ENCODE measurements at places on chromosomes 1 and 21.

GRCh38 chr1:201845331-201846083 is 16.6 kb downstream of the IPO9 start:
- no peak for DNase-seq

DNA sequence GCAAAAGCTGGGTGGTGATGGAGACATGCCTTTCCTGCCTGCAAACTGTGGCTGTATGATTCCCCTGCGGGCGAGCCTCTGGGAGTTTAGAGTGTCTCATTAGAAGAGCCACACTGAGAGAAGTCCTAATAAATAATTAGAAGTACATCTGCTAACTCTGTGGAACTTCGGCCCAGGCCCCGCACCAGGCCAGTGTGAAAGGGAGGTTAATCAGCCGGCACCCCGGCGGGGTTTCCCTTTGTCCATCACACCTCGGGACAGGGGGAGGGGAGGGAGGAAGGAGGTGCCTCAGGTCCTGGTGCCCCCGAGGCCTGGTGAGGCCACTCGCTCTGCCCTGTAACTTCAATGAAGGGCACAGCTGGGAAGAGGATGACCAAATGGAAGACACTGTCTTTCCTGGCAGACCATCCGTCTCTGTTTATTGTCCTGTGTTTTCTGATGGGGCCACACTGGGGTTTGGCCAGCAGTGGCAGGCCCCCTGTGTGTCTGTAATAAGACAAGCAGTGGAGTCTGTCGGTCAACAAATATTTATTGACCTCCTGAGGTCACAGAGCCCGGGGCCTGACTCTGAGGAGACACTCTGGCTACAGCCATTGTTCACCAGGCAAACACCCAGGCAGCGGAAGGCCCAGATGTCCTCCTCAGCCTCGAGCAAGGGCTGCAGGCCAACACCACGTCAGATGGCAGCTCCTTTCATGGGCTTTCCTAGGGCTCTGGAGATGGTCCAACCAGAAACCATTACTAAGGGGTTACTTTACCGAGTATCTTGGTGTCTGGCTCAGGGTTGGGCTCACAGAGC is 267.5 kb upstream of the RAB4A start:
- DNase-seq = no peak

GRCh38 chr1:89295187-89295586 is 22.5 kb upstream of the GBP5 start:
- no peak for DNase-seq

DNA sequence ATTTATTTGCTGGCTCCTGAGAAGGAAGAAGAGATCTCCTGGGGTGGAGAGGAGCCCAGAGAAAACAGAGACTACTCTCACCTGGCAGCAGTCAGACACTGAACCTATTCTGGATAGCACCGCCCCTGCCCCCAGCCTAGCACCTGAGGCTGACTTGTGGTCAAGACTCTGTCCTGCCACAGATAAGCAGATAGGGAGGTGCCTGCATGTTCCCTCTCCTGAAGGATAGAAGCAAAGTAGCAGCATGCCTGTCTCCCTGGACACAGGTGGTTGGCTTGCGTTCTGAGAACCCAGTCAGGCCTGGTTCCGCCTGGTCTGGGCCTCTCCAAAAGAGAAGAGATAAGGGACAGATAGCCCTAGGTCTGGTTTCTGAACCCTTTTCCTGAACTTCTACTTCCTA is 1.3 kb upstream of the EFNA3 start:
- no peak for DNase-seq

GRCh38 chr1:198683449-198683848 is 44.6 kb downstream of the PTPRC start:
- no peak for DNase-seq

DNA sequence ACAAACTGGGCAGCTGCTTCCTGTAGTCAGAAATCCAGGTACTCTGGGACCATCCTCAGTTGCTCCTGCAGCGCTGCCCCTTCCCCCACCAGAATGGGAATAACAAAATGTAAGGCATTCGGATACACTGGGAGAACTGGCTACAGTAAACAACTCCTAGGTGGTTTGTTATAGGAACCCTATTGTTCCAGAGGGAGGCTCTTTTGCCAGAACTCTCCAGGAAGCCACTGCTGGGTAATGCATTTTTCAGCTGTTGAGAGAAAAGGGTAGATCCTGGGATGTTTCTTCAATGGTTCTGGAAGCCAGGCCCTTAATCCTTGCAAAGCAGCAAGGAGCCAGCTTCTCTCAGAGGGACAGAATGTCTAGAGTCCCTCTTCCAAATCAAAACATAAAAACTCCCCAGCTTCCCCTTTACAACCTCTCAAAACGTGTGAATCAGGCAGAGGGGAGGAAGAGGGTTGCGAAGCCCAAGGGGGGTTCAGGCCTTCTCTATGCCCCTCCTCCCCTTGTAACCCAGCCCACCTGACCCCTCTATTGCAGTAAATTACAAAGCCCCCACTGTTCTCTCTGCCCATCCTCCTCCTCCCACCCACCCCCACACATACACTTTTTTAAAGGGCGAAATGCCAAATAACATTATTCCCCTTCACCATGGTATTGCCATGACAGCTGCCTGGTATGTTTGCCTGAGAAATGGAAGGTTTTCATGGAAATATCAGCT is 29.1 kb downstream of the PLPP3 start:
- DNase-seq = no peak

GRCh38 chr1:26863685-26864077 is 732 bp downstream of the SFN start:
- DNase-seq = no peak

DNA sequence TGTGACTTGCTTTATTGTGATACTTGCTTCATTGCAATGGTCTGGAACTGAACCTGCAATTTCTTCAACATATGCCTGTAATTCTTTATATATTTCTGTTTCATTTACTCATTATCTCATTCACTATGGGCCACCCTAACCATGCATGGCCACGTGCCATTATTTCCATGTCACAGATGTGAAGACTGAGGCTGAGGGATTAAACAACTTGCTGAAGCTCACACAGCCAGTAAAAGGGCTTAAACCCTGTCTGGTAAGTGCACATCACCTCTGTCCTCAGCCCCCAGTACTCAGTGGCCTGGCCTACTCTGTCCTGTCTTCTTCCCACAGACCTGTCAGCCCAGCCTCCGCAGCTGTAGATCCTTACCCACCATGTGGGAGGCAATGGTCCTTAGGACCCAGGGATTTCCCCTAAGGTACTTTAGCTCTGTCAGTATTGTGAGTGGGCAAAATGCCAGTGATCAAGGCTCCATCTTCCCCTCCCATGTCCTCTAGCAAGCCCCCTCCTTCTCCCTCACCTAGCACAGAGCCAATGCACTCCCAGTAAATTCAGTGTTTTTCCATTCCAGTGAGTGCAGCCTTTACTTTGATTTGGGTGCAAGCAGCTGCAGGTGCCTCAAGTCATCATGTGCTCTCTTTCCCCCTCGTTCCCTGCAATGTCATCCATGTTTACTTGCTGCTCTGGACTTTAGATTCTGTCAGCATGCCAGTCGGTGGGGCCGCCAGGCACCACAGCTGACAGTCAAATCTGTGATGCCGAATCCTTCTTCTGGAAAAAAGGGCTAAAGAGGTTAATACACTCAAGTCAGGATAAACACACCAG is 228.2 kb upstream of the PROX1 start:
- no peak for DNase-seq

- DNase-seq = no peak
Measured at GRCh38 chr1:183936791-183937190, 100.7 kb downstream of the COLGALT2 start.

DNA sequence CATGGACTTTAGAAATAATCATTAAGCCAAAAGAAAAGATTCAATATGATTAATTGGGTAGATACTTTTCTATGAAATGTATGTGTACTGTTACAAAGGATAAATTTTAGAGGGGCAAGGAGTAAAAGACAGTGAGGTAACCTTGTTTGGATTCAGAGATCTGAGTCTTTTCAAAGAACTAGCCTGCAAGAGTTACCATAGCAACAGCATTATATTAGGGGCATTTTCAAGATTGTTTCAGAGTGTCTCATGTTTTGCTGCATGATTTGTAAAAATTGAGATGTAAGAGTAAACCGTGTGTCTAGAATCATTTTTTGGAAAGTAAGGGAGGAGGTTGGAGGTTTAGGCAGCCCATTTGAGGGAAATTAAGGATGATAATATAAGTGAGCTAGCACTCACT is 70.6 kb upstream of the KIAA1614 start:
- peak; percentile 32 for DNase-seq

DNA sequence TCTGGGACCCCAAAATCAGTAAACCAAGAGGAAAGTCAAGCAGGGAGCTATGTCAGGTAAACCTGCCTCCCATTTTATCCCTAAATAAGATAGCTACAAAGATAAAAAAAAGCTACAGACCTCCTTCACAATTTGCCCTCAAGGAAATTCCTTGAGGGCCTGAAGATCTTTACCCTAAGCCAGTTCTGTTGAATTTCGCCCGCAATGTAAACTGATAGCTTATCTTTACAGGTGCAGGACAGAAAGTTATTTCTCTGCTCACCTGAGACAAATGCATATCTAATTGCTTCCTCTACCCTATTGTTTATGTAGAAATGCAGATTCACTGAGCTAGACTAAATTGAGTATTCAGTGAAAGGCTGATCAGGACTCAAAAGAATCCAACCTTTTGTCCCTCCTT is 153.4 kb upstream of the CHRM3 start:
- no peak for DNase-seq

DNA sequence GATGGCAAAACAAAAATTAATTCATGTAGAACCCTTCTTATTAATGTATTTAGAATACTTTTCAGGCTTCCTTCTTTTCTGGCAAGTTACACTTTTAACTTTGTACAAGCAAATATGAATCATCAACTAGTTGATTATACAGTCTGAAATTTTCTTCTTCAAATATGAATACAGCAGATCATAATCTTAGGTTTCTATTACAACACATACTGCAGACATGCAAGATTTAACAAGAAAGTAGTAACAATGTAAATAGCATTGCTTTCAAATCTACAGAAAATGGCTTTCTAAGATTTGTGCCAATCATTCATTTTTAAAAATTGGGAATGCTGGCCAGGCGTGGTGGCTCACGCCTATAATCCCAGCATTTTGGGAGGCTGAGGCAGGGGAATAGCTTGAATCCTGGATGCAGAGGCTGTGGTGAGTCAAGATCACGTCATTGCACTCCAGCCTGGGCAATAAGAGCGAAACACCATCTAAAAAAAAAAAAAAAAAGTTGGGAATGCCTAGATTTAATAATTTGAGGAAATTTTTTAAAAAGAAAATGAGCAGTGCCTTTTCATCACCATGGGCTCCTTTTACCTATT is 68.4 kb upstream of the DPYD start:
- no peak for DNase-seq

DNA sequence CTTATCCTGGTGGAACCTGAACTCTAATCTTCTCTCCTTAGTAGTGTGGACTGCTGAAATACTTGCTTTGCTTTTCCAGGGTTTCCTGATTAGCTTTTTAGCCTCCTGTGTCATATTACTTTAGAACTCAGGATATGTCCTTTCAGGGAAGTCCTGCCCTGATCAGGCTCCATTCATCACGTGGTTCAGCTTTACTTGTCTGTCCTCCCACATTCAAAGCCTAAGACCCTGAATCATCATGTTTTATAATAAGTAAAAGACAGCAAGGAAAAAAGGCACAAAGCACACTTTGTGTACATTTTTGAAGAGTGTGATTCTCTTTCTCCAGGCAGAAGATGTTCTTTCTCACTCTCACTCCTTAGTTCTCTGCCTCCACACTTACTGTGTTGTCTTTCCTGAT is 70.6 kb downstream of the PATJ start:
- no peak for DNase-seq

- DNase-seq = no peak
Measured at GRCh38 chr1:36339615-36340014, 16.2 kb upstream of the EVA1B start.

- no peak for DNase-seq
Measured at GRCh38 chr1:45407629-45408287, 67.5 kb upstream of the MUTYH start.

DNA sequence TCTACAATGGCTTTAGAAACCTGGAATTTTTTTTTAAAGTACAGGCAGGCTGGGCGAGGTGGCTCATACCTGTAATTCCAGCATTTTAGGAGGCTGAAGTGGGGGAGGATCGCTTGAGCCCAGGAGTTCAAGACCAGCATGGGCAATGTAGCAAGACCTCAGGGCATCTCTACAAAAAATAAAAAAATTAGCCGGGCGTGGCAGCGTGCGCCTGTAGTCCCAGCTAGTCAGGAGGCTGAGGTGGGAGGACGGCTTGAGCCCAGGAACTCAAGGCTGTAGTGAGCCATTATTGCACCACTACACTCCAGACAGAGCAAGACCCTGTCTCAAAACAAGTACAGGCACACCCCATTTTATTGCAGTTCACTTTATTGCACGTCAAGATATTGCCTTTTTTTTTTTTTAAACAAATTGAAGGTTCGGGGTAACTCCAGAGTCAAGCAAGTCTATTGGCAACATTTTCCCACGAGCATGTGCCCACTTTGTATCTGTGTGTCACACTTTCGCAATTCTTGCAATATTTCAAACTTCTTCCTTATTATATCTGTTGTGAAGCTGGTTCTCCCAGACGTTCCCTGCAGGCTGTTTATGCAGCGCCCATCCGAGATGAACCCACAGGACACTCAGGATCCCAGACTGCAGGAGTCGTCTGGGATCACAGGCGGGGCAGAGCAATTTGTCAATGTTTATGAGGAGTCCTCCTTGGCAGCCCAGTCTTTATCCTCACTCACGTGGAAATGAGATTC is 4.7 kb downstream of the HES2 start:
- DNase-seq = no peak

DNA sequence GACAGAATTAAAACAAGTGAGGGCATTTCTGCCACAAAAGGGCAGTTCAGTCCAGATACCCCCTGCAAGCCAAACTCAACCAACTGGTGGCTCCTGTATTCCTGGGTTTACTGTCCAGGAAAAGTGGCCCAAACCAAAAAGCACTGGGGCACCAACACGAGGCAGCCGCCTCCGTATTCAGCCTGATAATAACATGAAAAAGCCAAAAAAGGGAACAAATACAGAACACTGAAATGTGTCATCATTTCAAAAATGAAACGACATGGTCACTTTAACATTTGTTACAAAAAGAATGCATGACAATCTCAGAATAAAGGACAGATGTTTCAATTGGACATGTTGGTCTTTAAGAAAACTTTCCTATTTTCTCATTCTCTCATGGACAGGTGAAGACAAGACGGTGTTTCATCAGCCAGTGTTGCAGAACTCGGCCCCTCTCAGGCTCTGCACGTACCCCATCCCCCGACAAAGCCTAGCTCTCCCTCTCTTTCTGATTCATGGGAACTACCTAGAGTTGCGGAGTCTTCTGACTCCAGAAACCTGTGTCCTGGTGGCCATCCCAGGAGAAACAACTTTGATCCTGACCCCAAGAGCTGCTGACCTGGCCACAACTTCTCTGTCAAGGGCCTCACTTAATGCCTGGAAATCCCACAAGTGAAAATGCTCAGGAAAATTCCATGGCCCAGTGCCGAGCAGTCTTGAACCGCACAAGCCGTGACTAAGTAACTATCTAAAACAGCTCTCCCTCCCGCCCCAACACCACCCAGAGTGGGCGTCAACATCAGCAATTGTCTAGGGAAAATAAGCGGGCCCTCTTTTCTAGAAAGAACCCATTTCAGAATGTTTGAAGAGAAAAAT is 27.1 kb downstream of the ZBTB17 start:
- no peak for DNase-seq

- DNase-seq = no peak
Measured at GRCh38 chr1:235502601-235503402, 1.4 kb downstream of the B3GALNT2 start.
